ENCODE measurements at places on chromosomes 13 and 19. TPM values are rescaled to one million over a fixed set of nuclear protein-coding genes. Genes with fewer than 3 reads are reported as not detected.

The ZNF562 gene
- 22.8 TPM for total RNA-seq

The C13orf42 gene
- total RNA-seq, result not detected

The ONECUT3 gene
- total RNA-seq, result not detected

The ICAM5 gene
- not detected for total RNA-seq

The ATXN8OS gene
- not detected for total RNA-seq

The FAM98C gene
- total RNA-seq, result 18.6 TPM

The EPS8L1 gene
- 14.7 TPM for total RNA-seq

The LHB gene
- not detected for total RNA-seq

The SARS2 gene
- total RNA-seq, result 23.8 TPM

The LSR gene
- 0.93 TPM for total RNA-seq

The LILRB4 gene
- total RNA-seq, result not detected

The UTP14C gene
- total RNA-seq, result 6.4 TPM

The KLK3 gene
- total RNA-seq, result not detected

The NPAS1 gene
- total RNA-seq, result not detected

The NLRP11 gene
- total RNA-seq, result not detected

The BRSK1 gene
- 0.27 TPM for total RNA-seq

The ERICH4 gene
- not detected for total RNA-seq

The KLK10 gene
- not detected for total RNA-seq

The C5AR1 gene
- total RNA-seq, result not detected

The PDE4C gene
- 0.25 TPM for total RNA-seq

The VSTM1 gene
- total RNA-seq, result not detected

The APOC4 gene
- total RNA-seq, result not detected

The SLC6A16 gene
- total RNA-seq, result 0.07 TPM

The FAM216B gene
- not detected for total RNA-seq

The CDX2 gene
- total RNA-seq, result not detected

The CALR3 gene
- total RNA-seq, result not detected

The CLDN10 gene
- total RNA-seq, result not detected

The LCP1 gene
- 20.1 TPM for total RNA-seq

The P2RY11 gene
- total RNA-seq, result 0.47 TPM

The KLK1 gene
- not detected for total RNA-seq

The NLRP7 gene
- not detected for total RNA-seq

The TDRD12 gene
- 0.79 TPM for total RNA-seq

The CSNK1A1L gene
- total RNA-seq, result not detected

The CLEC17A gene
- not detected for total RNA-seq

The OR7D2 gene
- total RNA-seq, result 0.10 TPM

The NCCRP1 gene
- not detected for total RNA-seq

The LIPE gene
- 16.7 TPM for total RNA-seq

The TTC9B gene
- total RNA-seq, result not detected

The CYP2A7 gene
- total RNA-seq, result not detected

The LILRB2 gene
- not detected for total RNA-seq

The EBI3 gene
- total RNA-seq, result 0.73 TPM

The ZNF85 gene
- 13.4 TPM for total RNA-seq

The TSHZ3 gene
- 4.3 TPM for total RNA-seq

The ENOX1 gene
- total RNA-seq, result not detected

The PRX gene
- total RNA-seq, result 0.73 TPM

The CYP2A6 gene
- total RNA-seq, result not detected

The ZNF256 gene
- total RNA-seq, result 1.7 TPM

The C5AR2 gene
- total RNA-seq, result not detected

The C19orf85 gene
- total RNA-seq, result not detected

The ZBTB32 gene
- total RNA-seq, result not detected

The LILRA2 gene
- total RNA-seq, result not detected

The CGB3 gene
- not detected for total RNA-seq

The KIR2DL4 gene
- total RNA-seq, result not detected

The POP4 gene
- 72.3 TPM for total RNA-seq
